ENCODE measurements at places on chromosomes 1 and 21.

GRCh38 chr21:36461918-36462486 is 17.9 kb downstream of the CLDN14 start:
- DNase-seq, result no peak

- no peak for DNase-seq
These were observed 259.6 kb upstream of the ST6GALNAC5 start for GRCh38 chr1:76607717-76608116.

DNA sequence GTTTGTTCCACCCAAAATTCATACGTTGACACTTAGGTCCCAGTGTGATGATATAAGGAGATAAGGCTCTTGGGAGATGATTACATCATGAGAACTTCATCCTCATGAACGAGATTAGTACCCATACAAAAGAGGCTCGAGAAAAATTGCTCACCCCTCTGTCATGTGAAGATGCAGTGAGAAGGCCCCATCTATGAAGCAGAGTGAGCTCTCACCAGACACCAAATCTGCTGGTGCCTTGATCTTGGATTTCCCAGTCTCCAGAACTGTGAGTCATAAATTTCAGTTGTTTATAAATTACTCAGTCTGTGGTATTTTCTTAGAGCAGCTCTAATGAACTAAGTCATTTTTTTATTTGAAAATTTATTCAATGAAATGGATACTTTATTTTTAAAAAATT is 42.6 kb upstream of the USP25 start:
- DNase-seq, result no peak

DNA sequence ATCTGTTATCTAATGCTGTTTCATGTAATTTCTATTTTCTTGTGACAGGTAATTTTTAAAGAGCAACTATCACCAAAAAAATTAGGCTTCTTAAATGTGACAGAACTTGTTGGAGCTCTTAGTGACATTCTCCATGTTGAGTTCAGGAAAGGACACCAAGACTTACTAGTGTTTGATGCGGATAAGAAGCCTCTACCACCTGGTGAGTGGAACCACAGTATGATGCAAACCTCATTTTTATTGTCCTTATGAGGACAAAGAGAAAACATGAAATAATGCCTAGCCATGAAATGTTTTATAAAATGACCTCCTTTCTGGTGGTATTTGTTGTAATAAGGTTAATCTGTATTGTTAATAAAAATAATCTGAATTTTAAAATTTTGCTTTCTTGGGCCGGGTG is 39.1 kb downstream of the TDRD5 start:
- no peak for DNase-seq
